ENCODE measurements at places on chromosomes 5 and 9.

DNA sequence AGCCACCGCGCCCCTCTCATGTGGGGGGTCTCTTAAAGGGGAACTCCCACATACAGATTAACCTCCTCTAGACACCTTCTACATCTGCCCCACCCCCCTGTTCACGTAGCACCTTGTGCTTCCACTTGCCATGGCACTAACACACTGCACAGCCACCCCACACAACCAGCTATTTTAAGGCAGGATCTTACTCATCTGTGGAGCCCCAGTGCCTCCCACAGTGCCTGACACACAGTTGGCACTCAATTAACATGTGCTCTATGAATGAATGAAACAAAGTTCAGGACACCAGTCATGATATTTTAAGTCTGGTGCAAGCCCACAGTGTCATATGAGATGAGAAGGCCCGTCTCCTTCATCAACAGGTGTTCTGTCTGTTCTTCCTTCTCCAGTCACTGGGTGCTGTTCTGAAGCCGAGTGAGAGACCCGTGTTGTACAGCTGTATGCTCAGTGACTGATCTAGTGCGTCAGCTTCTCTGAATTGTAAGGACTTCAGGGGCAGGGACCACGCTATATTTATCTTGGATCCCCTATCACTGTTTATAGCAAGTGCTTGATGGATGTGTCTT, 149.1 kb downstream of the TLE1 start:
- no peak for DNase-seq

DNA sequence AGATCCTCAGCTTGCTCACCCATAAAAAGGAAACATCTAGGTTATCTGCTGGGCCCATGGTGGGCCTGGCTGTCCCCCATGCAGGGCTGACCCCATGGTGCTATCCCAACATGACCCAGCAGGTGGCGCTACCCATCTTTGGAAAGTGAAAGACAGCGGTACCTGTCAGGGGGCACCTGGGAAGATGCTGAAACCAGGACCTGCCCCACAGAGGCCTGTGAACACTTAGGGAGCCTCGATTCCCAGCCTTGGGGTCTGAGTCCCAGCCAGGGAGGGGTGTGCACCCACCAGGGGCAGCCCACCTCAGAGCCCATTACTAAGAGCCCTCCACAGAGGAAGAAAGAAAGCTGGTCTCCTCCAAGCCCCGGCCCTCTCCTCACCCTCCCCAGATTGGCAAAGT, 46.6 kb upstream of the IPPK start:
- no peak for DNase-seq

GRCh38 chr5:2383698-2384065, 367.8 kb downstream of the IRX2 start:
- no peak for DNase-seq

- DNase-seq: no peak
These were observed 89.9 kb downstream of the MAMDC2 start for GRCh38 chr9:70133253-70134208.

DNA sequence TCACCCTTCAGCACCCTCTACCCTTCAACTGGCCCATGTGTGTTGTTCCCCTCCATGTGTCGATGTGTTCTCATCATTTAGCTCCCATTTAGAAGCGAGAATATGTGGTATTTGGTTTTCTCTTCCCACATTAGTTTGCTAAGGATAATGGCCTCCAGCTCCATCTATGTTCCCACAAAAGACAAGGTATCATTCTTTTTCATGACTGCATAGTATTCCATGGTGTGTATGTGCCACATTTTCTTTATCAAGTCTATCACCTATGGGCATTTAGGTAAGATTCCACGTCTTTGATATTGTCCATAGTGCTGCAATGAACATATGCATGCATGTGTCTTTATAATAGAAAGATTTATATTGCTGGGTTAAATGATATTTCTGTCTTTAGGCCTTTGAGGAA, 325.1 kb upstream of the ADAMTS16 start:
- no peak for DNase-seq

DNA sequence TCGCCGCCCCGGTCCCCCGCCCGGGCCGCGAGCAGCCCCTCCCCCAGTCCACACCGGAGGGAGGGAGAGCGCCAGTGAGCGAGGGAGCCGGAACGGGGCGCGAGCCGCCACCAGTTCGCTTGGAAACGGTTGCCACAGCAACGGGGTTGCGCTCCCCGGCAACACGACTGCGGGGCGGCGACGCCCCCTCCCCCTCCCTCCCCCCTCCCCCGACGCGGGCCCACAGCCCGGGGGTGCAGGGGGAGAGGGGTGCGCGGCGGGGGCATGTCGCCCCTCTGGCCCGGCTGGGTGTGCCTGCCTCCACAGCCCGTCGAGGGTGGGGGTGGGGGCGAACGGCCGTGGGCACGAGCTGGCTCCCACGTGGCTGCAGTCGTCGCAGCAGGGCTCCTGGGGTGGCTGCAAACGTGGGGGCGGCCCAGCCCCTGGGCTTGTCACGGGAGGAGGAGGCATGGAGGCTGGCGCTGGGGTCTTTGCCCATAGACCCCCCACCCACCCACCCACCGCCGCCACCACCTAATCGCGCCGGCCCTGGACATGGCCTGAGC, 524 bp downstream of the PRR7 start:
- no peak for DNase-seq

- no peak for DNase-seq
These were observed 552 bp downstream of the TMEM141 start for GRCh38 chr9:136791516-136792276.

DNA sequence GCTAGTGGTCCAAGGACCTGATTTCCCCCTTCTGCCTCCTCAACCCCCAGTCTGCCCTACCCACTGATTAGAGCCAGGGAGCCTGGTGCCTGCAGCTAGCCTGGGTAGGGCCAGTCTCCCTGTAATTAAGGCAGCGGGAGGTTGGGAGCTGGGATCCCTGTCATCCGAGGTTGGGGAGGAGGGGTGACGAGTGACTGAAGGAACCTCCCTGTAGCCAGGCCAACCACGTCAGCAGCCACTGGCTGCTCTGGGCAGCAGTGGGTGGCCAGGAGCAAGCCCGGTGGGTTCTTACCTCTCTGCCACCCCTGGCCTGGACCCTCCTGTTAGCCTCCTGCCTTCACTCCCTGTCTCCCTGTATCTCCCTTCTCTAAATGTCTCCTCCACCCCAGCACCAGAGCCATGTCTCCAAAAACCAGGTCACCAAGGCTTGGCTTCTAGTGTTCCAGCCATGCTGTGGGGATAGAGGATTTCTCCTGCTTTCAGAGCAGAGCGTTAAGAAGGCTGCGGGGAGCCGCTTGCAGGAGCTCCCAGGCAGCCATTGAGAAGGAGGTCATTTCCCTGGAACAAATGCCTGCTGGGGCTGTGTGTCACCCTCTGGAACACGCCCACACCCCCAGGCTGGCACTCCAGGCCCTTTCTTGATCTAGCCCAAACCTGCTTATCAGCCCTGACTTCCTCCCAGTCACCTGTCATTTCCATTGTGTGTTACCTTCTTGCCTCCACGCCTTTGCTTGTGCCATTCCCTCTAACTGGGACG, 65.0 kb upstream of the GGTA1 start:
- DNase-seq: no peak

DNA sequence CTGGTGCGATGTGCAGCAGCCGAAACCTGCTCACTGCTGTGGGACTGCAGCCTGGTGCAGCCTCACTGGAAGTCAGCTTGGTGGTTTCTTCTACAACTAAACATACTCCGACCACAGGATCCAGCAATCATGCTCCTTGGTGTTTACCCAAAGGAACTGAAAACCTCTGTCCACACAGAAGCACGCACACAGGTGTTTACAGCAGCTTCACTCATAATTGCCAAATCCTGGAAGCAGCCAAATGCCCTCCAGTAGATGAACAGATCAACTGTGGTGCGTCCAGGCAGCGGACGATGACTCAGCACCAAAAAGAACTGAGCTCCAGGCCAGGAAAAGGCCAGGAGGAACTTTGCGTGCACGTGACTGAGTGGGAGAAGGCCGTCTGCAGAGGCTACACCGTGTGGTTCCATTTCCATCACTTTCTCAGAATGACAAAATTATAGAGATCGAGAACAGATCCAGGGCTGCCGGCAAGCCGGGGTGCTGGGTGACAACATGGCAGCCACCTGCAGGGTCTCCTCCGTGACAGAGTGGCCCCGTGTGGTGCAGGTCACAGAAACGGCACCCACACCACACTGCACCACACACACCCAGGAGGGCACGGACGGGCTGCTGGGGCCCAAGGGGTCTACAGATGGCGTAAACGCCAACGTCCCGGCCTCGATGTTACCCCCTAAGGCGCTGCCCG, 23.1 kb upstream of the NSMF start:
- DNase-seq: no peak

DNA sequence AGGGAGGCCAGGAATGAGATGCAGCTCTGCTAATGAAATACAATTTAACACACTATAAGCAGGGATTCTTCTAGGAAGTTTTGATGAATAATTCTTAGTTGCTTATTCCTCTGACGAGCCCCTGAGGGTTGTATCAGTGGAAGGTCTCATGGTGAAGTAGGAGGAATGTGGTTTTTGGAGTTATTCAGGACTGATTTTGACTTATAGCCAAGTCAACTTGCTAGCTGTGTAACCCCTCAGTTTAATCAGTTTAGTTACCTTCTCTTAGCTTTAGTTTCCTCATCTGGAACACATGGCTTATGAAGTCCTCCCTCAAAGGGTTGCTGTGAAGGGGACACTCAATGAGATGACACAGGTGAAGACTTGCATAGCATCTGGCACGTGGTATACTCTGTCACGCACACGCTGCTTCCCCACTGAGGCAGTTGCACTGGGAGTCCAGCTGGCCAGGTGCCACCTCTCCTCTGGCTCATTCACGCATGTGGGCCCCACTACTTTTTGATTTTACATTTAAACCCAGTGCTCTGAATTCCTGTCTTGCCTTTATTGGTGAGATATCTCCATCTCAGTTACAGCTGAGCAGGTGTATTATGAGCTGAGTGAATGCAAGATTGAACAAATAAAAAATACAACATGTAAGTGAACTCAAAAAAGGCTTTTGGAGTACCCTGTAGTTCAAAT, 415.0 kb downstream of the ARHGEF28 start:
- no peak for DNase-seq

DNA sequence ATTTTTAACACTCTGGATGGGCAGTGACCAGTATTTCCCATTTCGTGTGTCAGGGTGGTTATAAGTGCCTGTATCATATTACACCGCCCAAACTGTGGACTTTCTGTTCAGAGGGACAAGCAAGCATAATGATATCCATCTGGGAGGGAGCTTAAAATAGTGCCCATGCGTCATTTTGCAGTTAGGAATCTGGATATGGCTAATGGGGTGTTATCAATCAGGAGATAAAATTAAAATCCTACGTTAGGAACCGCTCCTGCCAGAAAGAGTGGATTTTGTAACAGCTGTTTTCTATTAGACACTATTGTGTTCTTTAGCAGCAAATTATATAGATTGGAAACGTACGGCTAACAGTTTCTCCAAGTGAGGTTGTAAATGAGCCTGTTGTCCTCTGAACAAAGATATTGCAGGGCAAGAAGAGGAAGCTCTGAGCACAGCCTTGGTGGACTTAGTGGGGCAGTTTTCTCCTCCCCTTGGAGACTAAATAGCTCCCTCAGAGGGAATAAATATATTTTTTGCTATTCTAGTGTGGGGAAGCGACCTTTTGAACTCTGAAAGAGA, 160.4 kb downstream of the SPATA31D1 start:
- DNase-seq: peak; percentile 85

- no peak for DNase-seq
These were observed 235.3 kb downstream of the PRDM9 start for GRCh38 chr5:23742701-23743100.

DNA sequence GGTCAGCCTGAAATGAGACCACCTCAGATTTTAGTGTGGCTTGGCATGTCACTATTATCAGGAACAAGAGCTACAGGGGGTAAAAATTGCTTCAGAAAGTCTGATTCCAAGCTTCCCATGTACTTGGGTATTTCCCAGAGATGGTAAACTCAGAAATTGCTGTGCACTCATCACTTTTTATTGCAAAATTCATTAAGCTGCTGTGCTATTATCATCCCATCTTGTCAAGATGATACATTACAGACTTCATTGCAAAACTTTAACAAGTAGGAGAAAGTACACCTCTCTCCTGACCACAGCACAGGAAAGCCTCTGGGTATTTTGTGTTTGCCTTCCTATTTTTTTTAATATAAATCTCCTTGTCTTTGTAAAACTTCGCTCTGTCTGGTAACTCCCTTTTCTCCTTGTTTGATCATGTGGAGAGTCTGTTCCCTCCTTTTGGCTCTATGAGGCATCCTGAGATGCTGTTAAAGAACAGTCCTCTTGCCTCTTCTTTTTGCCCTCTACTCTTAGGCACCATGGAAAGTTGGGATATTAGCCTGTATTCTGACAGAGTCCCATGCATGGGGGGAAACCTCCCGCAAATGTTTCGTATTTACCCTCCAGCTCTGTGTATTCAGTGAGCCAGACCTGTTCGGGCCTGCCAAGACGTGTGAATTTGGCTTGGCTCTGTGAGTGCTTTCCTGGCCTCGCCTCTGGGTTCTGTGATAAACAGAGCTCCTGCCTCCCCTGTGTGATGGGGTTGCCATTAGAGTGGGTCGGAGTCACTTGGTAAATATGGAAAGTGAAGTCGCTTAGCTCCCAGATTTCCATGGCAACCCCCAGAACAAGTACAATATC, 260.7 kb downstream of the NR3C1 start:
- no peak for DNase-seq
